ENCODE measurements at places on chromosomes 2 and 18.
A peak's percentile ranks its signal among the peaks of the same experiment; 100 is the strongest.

DNA sequence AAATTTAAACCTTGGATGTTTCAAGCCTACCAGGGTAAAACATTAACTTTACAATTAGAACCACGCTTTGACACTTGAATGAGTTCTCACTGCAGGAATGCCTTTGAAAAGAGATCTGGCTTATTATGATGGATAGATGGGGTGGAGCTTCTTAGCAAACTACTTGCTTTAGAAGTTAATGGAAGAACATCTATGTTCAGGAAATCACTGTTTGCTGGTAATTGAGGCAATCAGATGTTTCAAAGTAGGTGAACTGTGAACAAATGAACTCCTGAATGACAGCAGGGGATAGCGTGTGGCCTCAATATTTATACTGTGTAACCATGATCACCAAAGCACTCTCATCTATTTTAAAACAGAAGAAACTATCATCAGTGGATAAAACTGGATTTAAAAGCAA is 383.6 kb downstream of the PIK3C3 start:
- peak; percentile 18 for DNase-seq

GRCh38 chr2:101577173-101577572 is 102.3 kb upstream of the RFX8 start:
- DNase-seq, result no peak

DNA sequence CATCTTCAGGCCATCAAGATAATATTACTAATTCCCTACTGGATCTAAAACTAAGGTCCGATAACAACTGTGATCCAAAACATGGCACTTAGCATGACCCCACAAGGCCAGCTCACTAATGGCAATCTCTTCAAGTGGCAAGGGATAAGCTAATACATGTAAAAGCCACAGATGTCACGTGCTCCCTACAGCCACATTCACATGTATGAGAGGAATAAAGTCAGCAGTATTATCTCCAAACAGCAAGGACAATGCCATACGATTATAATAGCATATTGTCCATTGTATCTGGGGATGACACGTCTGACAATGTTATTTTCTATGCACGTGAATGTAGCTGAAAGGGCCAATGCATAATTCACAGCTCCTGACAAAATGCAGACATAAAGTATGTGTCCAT is 56.0 kb downstream of the KLF7 start:
- no peak for DNase-seq

DNA sequence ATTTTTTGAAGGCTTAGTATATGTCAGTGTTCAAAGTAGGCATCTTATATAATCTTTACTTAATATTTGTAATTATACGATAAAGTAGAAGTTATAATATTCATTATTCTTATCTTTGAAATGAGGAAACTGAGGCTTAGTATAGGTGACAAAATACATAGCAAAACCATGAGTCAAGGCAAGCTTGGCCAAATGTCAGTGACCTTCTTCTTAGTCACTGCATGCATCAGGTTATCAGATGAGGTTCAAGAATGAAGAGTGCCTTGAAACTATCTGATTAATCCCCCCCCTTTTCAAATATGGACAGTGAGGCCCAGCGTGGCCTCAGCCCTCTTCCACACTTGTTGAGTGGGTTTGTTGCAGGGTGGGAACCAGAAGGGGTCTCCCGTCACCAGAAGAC is 59.3 kb downstream of the PMAIP1 start:
- no peak for DNase-seq

- DNase-seq, result no peak
Measured at GRCh38 chr2:238905644-238906043, 57.8 kb downstream of the TWIST2 start.

GRCh38 chr18:76977108-76977621 is 154.8 kb downstream of the ZNF236 start:
- no peak for DNase-seq

GRCh38 chr2:234968631-234969305 is 17.0 kb downstream of the SH3BP4 start:
- DNase-seq, result peak; percentile 11

DNA sequence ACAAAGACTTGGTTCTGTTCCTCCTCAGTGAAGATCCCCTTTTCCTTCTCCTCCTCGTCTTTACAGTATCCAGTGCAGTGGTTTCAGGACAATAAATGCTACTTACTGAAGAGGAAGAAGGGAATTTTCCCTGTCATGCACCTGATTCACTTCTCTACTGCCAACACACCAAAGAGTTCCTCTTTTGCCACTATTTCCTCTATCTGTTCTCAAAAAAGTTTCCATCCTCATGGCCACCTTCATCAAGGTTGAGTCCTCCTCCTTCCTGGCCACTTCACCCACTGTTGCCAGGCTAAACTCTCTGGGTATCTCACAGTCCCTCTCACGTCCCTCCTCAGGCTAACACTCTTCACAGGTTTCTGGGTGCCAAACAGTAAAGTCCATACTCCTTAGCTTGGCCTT is 41.7 kb downstream of the PLEKHM3 start:
- no peak for DNase-seq

- no peak for DNase-seq
Measured at GRCh38 chr2:141464995-141465394, 665.8 kb downstream of the LRP1B start.

GRCh38 chr2:148483665-148484064 is 160.9 kb upstream of the EPC2 start:
- no peak for DNase-seq

GRCh38 chr2:154591294-154591820 is 107.1 kb upstream of the KCNJ3 start:
- DNase-seq, result no peak

GRCh38 chr2:101520246-101520645 is 45.3 kb upstream of the RFX8 start:
- no peak for DNase-seq

DNA sequence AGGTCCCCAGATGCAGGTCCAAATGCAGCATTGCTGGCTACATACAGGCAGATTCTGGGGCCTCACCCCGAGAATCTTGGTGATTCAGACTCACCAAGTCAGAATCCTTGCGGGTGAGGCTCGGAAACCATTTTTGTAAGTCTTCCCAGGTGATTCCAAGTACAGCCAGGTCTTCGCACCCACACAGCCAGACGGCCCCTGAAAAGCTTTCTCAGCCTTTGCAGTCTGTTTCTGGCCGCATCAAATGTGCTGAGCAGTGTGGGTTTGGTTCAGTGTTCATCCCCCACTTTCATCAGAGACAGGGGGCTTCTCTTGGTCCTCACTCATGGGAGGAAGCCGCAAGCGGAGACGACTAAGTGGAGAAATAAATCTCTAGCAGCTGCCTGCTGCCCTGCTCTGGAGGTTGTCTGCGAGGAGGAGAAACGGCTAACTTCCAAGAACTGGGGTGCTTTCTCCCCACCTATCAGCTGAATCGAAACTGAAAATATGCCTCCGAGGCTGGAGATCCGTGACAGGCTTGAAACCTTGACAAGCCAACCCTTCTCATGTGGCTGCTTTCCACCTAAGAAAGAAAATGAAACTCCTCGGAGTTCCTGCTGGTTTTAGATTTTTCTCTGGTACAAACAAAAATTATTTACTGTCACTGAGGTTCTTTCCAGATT is 8.9 kb upstream of the TMEM185B start:
- no peak for DNase-seq

DNA sequence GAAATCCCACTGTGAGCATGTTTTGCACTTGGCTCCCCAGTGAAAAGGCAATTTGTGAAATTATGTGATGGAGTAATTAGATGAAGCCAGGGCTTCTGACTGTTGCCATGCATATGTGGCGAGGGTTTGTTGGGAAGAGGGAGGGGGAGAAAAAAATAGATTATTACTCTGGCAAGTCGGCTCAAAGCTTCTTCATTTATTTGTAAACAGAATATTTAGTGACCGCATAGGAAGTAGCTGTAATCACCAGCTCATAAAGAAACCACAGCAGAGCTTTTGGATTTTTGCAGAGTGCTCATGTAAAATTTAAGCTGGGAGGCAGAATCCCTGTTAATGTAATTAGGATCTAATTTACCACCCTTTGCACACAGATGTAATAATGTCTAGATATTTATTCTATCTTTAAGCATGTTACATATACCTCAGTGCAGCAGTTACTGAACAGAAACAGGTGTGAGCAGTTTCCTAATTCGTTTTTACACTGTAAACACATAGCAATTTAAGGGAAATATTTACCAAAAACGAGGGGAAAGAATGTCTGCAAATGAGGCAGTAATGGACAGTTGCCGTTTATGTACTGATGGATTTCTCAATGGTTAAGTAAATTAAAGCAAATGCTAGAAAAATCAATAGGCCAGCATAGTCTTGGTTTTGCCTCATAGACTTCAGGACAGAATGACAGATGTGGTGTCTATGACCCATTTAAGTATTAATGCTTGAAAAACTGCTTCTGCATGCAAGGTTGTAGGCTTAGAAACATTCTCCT is 87.9 kb downstream of the MEIS1 start:
- DNase-seq, result no peak

Data from HAP-1 (cell line).